Stimulated activated CD4-positive, alpha-beta T cell treated with anti-CD3 and anti-CD28 coated beads, Interleukin-1b, Interleukin-23, amount 100 ng/mL, for 1 hour (primary cell): ENCODE measurements at places on chromosomes 7 and 10.

DNA sequence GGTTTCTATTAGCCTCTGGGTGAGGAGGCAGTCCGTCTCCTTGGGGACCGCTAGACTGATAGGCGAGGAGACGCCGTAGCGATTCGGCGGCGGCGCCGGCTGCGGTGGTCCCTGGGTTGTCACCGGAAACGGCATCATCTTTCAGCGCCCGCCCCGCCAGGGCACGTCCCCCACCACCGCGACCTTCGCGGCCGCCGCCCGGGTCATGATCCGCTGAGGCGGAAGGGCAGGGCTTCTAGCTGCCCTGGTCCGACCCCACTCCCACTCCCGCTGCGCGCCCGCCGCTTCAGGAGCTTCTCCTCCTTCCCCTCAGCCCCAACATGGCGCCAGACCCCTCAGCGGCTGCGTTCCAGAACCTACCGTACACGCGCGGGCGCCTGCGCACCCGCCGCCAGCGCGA is at the start of gene PAPOLB:
TSS of gene PAPOLB (minus strand) at position 358 of the 400 bp plus-strand sequence. CDS start at position 138, 220 bp downstream.
- no peak for DNase-seq

DNA sequence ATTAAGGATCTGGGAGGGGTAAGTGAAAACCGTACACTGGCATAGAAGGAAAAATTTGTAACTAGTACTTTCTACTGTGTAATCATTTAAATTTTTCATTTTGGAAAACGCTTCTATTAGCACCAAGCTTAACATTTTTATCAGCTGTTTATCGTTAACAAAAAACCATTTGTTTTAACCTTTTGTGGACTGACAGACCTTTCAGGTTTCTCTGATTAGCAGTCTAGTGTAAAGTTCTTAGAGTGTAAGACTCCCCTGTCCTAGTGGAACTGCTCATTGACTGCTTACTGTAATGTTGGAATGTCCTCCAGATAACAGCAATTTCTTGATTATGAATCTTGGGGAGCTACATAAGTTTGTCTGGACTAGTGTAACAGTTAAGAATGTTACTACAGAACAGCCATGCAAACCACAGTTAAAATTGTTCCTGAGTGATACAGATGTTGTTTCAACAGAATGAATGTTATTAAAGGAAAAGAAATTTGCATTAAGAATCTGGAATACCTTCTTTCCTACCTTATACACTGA is 2.0 kb downstream of the DBF4 start:
- DNase-seq = no peak

DNA sequence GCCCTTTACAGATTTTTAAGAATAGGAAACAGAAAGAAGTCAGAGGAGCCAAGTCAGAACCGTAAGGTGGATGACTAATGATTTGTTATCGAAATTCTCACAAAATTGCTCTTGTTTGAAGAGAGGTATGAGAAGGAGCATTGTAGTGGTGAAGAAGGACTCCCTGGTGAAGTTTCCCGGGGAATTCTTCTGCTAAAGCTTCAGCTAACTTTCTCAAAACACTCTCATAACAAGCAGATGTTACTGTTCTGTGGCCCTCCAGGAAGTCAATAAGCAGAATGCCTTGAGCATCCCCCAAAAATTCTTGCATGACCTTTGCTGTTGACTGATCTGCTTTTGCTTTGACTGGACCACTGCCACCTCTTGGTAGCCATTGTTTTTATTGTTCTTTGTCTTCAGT is 152.9 kb downstream of the HGF start:
- no peak for DNase-seq

- no peak for DNase-seq
These were observed 238.3 kb upstream of the NFE2L3 start for GRCh38 chr7:25913598-25914224.

GRCh38 chr7:65962033-65962432 is 20.0 kb downstream of the GUSB start:
- no peak for DNase-seq

- DNase-seq = no peak
These were observed 732 bp downstream of the FAM53B start for GRCh38 chr10:124743191-124744101.
